Ovary (tissue), 10 donors: ENCODE measurements at places on chromosomes 2 and 18. TPM values are rescaled to one million over a fixed set of nuclear protein-coding genes. Genes with fewer than 3 reads are reported as not detected.
A peak's percentile ranks its signal among the peaks of the same experiment; 100 is the strongest.

The BMP10 gene
- total RNA-seq = not detected

The ACMSD gene
- total RNA-seq = not detected

The RND3 gene
- total RNA-seq = 3.6 TPM

The RPE gene
- total RNA-seq = 54.8 TPM

The ATP6V1B1 gene
- total RNA-seq = 1.6 TPM

The FHOD3 gene
- total RNA-seq = 14.4 TPM

The GALNT3 gene
- total RNA-seq = 6.4 TPM

The RAD51AP2 gene
- total RNA-seq = 0.05 TPM

The COLEC11 gene
- 59.9 TPM for total RNA-seq

The ANKRD62 gene
- total RNA-seq = not detected

- H3K4me1 ChIP-seq = no peaks in the 10 kb centered on the region
- H3K27ac ChIP-seq = no peak overlapping the region
- no peak for DNase-seq
- no peaks in the 10 kb centered on the region for H3K27me3 ChIP-seq
- H3K36me3 ChIP-seq = no peaks in the 10 kb centered on the region
- no peak overlapping the region for H3K4me3 ChIP-seq
Measured at GRCh38 chr2:164831887-164832286, 9.7 kb downstream of the COBLL1 start.

DNA sequence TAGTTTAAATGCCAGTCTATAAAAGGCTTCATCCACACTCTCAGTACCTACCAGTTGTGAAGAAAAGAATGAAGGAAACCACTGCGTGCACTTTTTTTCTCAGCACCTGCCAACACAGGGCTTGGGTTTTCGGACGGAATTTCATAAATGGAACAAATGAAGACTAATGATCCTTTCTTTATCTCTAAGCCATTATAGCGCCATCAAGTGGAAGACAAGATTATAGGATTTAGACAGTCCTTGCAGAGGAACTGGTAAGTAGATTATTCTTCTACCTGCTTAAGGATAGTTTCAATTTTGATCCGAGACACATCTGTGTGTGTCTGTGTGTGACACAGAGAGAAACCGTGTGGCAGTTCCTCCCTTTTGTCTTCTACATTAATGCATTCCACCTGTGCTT lies 245.6 kb downstream of the NRXN1 start:
- H3K4me1 ChIP-seq = no peaks in the 10 kb centered on the region
- no peak overlapping the region for H3K4me3 ChIP-seq
- DNase-seq = no peak
- no peak overlapping the region for H3K27ac ChIP-seq

GRCh38 chr2:232633413-232634205 lies at the start of gene EFHD1:
Gene EFHD1 (plus strand): TSS chr2:232633604. CDS start chr2:232633705, 101 bp downstream.
- H3K4me3 ChIP-seq = peak within 1 kb of the TSS; percentile 87
- H3K36me3 ChIP-seq = no peaks in the 10 kb centered on the region
- peak; percentile 91 for DNase-seq
- peaks cover 4% of the 10 kb centered on the region for H3K4me1 ChIP-seq
- peak within 1 kb of the TSS; percentile 87 for H3K27ac ChIP-seq
- no peaks in the 10 kb centered on the region for H3K27me3 ChIP-seq

GRCh38 chr2:120601566-120601965 lies 134.1 kb upstream of the GLI2 start:
- peaks cover 3% of the 10 kb centered on the region for H3K4me1 ChIP-seq
- no peak for DNase-seq
- H3K27ac ChIP-seq = no peak overlapping the region
- no peaks in the 10 kb centered on the region for H3K27me3 ChIP-seq

DNA sequence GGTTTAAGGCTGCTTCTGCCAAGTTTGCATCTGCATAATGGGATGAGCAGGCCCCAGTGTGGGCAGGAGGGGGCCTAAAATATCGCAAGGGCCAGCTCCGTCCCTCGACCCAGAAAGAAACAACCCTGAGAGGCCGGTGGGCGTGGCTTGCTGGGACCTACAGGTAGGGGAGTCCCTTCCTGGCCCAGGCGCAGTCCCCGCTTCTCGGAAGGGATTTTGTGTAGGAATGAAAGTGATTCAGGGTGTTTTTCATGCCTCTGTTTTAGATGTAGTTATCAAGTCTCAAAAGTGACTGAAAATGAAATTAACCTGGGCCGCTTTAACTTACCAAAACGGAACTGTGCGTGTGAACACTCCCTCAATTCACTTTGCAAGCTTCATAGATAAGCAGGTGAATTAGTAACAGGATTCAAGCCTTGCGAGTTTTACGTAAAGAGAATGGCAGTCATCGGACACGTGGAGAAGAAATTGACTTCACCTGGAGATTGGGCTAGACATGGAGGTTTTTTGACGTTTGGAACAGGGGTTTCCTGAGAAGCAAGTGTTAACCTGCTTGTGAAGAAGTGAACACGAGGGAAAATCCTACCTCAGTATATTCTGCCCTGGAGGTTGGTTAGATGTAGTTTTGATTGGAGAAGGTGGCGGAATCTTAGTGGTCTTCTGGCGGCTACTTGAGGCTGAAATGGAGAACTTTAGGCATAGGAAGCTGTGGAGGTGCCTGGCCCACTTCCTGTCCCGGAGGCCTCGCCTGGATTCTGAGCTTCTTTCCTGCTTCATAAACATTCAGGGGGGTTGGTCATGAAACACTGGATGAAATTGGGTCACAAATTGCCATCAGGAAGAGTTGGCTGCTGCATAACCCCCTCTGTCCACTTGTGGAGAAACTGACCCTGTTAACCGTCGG lies 1.7 kb downstream of the NCK2 start:
- H3K27me3 ChIP-seq = no peaks in the 10 kb centered on the region
- no peak overlapping the region for H3K27ac ChIP-seq
- H3K36me3 ChIP-seq = no peaks in the 10 kb centered on the region
- peak overlapping the region; percentile 88 for H3K4me3 ChIP-seq

GRCh38 chr2:173288561-173288960 lies 66.1 kb upstream of the CDCA7 start:
- no peak for DNase-seq
- H3K4me1 ChIP-seq = no peaks in the 10 kb centered on the region
- H3K27ac ChIP-seq = no peak overlapping the region
- no peaks in the 10 kb centered on the region for H3K27me3 ChIP-seq
- H3K36me3 ChIP-seq = no peaks in the 10 kb centered on the region

- peaks cover 15% of the 10 kb centered on the region for H3K4me1 ChIP-seq
- H3K4me3 ChIP-seq = no peak overlapping the region
Measured at GRCh38 chr2:28649481-28650265, 102.0 kb upstream of the PPP1CB start.

DNA sequence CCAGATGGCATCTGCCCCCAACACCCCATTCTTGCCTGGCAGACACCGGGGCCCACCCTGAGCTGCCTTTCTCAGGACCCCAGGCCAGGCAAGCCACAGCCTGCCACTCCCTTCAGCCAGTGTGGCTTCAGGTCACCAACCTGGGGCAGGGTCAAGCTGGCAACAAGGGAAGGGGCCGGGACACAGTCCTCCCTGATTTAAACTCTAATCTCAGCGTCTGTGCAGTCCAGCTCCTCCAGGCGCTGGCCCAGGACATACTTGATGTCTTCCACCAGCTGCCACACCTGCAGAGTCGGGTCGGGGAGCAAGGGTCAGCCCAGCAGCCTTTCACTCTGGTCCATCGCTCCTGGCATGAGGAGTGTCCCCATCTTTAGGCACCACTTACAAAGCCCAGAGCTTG lies 29.0 kb upstream of the ALPP start:
- no peak overlapping the region for H3K4me3 ChIP-seq
- no peaks in the 10 kb centered on the region for H3K36me3 ChIP-seq
- DNase-seq = no peak
- H3K4me1 ChIP-seq = peaks cover 3% of the 10 kb centered on the region
- no peaks in the 10 kb centered on the region for H3K27me3 ChIP-seq
- H3K27ac ChIP-seq = no peak overlapping the region

GRCh38 chr2:73212098-73212447 lies 2.0 kb upstream of the SMYD5 start:
- H3K4me3 ChIP-seq = no peak overlapping the region
- no peak for DNase-seq
- no peaks in the 10 kb centered on the region for H3K27me3 ChIP-seq
- H3K36me3 ChIP-seq = no peaks in the 10 kb centered on the region

GRCh38 chr2:47551800-47552525 lies 149.0 kb downstream of the MSH2 start:
- H3K27ac ChIP-seq = no peak overlapping the region
- DNase-seq = no peak
- no peaks in the 10 kb centered on the region for H3K27me3 ChIP-seq
- H3K4me1 ChIP-seq = no peaks in the 10 kb centered on the region

- no peak overlapping the region for H3K27ac ChIP-seq
- no peak for DNase-seq
- H3K4me3 ChIP-seq = no peak overlapping the region
- H3K27me3 ChIP-seq = no peaks in the 10 kb centered on the region
- no peaks in the 10 kb centered on the region for H3K36me3 ChIP-seq
Measured at GRCh38 chr2:70664525-70664924, 103.5 kb downstream of the ADD2 start.

DNA sequence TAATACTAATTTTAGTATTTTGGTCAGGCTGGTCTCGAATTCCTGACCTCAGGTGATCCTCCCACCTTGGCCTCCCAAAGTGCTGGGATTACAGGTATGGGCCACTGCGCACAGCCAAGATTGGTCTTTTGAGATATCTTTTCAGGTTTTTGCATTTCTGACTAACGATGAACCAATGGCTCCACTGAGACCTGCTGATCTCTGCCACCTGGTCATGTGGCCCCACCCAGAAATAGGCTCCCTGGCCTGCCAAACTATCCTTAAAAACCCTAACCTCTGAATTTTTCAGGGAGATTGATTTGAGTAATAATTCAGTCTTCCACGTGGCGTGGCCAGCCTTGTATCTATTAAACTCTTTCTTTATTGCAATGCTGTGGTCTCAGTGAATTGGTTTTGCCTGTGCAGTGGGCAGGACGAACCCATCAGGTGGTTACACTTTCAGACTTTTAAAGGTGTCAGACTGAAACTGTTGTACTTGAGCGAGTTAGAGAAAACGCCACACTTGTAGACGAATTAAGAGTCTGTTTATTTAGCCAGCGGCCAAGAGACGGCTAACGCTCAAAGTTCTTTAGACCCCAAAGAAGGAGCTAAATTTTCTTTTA lies 85.8 kb upstream of the MSH6 start:
- H3K4me3 ChIP-seq = no peak overlapping the region
- H3K27ac ChIP-seq = no peak overlapping the region
- no peak for DNase-seq
- H3K27me3 ChIP-seq = no peaks in the 10 kb centered on the region
- H3K36me3 ChIP-seq = no peaks in the 10 kb centered on the region

DNA sequence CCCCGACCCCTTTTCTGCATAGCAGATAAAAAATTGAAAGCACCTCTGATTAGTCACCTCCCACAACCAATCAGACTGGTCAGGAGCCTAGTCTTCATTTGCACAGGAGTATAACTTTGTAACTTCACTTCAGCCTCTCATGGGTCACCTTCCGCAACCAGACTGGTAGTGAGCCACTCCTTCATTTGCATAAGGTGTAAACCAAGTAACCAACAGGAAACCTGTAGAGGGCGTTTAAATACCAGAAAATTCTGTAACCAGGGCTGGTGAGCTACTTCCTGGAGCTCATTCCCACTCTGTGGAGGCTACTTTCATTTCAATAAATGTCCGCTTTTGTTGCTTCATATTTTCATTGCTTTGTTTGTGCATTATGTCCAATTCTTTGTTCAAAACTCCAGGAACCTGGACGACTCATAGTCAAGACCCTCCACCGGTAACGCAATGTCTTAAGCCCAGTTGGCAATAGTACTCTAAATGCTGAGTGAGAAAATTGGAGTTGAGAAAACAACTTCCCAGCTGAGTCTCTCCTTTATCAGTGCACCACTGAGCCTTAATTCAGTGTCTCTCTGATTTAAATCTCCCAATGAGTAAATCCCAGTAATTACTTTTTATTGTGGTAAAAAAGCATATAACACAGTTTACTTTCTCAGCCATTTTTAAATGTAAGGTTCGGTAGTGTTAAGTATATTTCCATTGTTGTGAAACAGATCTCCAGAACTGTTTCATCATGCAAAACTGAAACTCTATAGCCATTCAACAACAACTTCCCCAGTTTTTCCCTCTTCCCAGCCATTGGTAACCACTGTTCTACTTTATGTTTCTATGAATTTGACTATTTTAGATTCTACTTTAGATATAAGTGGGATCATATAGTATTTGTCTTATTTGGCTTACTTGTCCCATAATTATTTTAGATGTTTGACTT lies 392.7 kb upstream of the SLC8A1 start:
- no peak for DNase-seq
- H3K36me3 ChIP-seq = no peaks in the 10 kb centered on the region
- H3K4me1 ChIP-seq = no peaks in the 10 kb centered on the region
- H3K27me3 ChIP-seq = no peaks in the 10 kb centered on the region
- no peak overlapping the region for H3K27ac ChIP-seq

DNA sequence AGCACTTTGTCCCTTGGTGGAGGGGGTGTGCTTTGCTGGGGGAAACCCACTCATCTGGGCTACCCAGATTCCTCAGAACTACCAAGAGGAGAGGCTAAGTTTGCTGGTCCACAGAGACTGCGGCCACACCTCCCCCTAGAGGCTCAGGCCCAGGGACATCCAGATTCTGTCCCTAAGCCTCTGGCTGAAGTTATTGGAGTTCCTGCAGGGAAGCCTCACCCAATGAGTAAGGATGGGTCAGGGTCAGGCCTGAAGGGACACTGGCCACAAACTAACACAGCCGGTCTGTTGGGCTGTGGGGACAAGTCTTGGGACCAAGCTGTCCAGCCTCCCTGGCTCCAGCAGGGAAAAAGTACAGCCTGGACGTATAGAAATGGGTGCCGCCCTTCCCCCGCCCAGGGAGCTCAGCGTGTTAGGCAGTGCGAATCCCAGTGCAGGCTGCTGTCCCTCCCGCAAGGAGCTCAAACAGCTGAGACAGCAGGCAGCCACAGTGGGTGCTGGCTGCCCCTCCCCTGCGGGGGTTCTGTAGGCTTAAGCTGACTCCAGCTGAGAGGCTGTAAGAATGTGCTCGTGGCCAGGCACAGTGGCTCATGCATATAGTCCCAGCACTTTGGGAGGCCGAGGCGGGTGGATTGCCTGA lies 86.9 kb upstream of the ARL5A start:
- no peak for DNase-seq
- H3K4me1 ChIP-seq = no peaks in the 10 kb centered on the region
- no peak overlapping the region for H3K4me3 ChIP-seq
- H3K27ac ChIP-seq = no peak overlapping the region
- H3K36me3 ChIP-seq = no peaks in the 10 kb centered on the region
